ENCODE measurements at places on chromosomes 6 and 20.

- DNase-seq, result no peak
Observed at GRCh38 chr20:39691151-39691862, 729.2 kb downstream of the DHX35 start.

DNA sequence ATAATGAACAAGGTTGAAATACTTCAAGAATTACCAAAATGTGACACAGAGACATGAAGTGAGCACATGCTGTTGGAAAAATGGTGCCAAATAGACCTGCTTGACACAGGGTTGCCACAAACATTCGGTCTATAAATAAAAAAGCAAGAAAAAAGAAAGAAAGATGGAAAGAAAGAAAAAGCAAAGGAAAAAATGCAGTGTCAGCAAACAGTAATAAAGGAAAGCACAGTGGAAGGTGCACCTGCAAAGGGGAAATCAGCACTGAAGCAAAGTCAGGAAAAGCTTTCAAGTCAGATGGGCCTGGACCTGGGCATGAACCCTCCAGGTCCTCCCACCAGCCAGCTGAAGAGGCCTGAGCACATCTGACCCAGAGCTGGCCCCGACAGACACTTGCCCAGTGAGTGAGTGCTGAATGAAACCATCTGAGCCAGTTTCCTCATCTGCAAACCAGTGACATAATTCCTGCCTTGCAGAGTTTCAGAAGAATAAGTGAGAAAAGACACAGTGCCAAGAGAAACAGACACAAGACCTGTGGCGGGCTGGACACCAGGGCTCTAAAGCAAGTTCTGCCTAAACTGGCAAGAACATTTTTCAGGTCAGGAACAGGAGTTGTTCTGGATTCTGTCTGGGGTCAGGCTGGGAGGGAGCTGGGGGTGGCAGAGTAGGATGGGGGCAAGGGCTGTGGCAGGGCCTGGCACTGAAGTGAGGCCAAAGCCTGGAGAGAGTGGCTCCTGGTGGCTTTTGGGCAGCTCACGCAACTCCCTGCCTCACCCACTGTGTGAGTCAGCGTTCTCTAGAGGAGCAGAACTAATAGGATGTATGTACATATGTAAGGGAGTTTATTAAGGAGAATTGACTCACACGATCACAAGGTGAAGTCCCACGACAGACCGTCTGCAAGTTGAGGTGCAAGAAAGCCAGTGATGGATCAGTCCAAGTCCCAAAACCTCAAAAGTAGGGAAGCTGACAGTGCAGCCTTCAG is 23.9 kb upstream of the MICB start:
- no peak for DNase-seq

DNA sequence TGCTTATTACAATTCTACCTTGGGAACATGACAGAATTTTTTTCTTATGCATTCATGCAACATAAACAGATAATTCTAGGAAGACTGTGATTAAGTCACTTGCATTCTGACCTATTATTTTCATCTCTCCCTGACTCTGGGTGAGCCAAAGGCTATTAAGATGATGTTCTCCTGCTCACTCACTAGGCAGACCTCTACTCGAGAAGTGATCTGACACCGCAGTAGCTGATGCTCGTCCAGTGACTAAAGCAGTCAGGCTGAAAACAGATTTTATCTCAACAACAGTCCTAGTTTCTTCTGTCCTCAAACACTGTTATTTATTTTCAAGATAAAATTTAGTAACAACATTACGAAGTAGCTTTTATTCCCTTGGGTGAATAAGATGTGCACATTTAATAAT is 17.3 kb downstream of the NAA20 start:
- no peak for DNase-seq

- DNase-seq, result no peak
Observed at GRCh38 chr20:44678990-44679611, 27.6 kb upstream of the ADA start.

GRCh38 chr6:142011156-142011555 is 121.6 kb upstream of the GJE1 start:
- no peak for DNase-seq

GRCh38 chr6:109799129-109799528 is 108.0 kb downstream of the FIG4 start:
- DNase-seq, result no peak

DNA sequence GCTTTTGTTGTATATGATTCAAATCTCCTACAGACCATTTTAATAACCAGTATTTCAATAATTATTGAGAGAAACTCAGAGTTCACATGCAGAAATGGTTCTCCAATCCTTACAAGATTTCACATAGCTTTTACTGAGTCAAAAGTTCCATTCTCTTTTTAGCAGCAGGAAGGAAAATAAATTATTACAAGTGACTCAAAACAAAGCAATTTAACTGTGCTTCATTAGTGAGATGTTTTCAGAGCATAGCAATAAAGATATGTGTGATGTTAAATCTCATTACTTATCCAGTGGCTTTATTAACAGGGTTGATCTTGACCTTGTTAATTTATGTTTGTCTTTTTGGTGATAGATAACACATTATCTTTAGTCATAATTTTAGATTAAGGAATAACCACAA is 22.0 kb downstream of the KIF13A start:
- DNase-seq, result no peak

- no peak for DNase-seq
Observed at GRCh38 chr6:127951172-127951917, 50.5 kb upstream of the THEMIS start.

GRCh38 chr6:24766680-24767462 is 7.9 kb upstream of the GMNN start:
- DNase-seq, result no peak

DNA sequence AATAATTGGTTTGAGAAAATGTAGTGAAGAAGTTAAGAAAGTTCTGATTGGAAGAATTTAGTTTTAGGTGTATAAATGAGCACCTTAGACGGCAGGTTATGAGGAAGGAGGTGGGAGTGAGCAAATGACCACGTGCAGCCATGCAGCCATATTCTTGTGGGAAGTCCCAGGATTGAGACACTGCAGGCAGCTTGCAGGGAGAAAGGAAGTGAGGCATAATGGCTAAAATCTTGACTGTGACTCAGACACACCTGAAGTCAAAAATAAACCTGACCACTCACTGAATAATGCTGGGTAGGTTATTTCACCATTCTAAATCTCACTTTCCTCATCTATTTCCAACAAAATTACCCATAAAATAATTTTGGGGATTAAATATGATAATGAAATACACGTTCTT is 16.6 kb downstream of the DSE start:
- DNase-seq, result no peak

- no peak for DNase-seq
Observed at GRCh38 chr6:79466207-79466834, 70.9 kb downstream of the LCA5 start.

GRCh38 chr6:158086054-158086503 is 82.0 kb downstream of the SERAC1 start:
- no peak for DNase-seq

DNA sequence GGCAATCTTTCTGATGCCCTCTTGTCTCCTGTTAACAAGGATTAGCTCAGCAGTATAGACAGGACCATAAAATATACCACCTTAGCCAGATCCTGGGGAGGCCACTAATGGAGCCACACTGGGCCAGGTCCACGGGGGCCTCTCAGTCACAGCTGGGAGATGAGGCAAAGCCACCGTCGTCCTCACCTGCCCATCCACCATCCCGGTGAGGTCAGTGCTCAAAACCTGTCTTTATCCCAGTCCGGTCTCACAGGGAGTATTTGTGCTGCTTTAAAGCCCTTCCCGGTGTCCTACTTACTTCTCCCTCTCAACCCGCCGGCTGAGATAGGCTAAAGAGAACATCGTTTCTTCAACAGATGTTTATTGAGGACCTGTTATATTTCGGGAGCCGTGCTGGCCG is 104.3 kb downstream of the EDN3 start:
- no peak for DNase-seq

- no peak for DNase-seq
Observed at GRCh38 chr6:22113026-22113766, 183.6 kb downstream of the PRL start.

DNA sequence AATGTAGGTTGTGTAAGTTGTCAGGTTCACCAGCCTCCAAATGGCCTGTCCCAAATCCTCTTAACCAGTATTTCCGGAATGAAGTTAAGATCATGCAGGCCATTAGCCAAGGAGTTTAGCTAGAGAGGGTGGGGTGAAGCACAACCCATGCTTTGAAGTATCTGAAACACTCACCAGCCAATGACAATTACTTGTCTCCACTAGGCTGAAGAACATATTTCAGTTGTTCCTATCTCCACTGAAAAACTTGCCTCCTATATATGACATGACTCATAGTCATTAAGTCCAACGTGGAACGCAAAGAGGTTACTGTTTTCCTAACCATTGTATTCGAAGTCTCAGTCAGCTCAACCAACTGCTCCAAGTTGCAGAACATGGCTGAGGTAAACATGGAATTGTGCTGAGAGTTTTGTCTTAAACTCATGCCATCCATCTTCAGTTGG is 37.4 kb upstream of the TNFAIP3 start:
- no peak for DNase-seq

- DNase-seq, result no peak
Observed at GRCh38 chr6:135478626-135479025, 18.9 kb downstream of the AHI1 start.

GRCh38 chr6:104702126-104702841 is 157.4 kb downstream of the HACE1 start:
- DNase-seq, result no peak

- no peak for DNase-seq
Observed at GRCh38 chr6:27866357-27867050, 45.7 kb downstream of the OR2B2 start.
